Esophagus squamous epithelium (tissue), 5 donors: ENCODE measurements at places on chromosomes 6 and 20.

DNA sequence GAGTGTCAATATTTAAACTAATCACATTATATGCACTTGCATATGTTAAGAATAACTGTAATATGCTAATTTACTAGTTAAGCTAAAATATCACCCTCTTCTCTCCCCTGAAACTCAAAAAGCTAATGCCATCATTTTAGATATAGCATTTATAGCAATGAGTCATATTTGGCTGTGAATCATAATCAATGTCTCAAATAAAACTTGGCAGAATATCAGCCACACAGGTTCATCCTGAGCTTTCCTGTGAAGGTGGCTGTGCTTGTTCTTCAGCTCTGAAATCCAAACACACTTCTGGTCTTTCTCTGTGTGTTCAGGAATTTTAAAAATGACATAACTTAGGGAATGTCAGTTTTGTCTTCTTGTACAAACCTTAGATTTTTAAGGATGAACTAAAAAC lies 12.8 kb upstream of the PNRC1 start:
- DNase-seq, result no peak

- no peak for DNase-seq
These were observed 52.5 kb downstream of the MRAP2 start for GRCh38 chr6:84086056-84086455.

- no peak for DNase-seq
These were observed 101.5 kb upstream of the BACH2 start for GRCh38 chr6:90397929-90398674.

DNA sequence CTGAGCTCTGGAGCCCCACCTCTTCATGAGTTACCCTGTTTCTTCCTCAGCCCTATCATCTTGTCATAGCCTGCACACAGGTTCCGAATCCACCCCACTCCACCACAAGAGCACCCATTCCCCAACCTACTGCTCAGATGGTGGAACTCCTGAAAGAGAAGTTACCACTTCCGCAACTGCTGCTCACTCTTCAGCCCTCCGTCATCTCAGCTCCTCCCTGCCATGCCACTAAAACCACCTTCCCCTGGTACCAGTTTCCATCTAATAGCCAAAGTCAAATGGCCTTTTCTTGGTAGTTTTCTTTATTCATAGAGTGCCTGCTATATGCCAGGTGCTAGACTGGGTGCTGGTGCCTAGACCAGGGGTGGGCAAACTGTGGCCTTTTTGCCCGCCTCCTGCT lies 3.9 kb downstream of the RAB22A start:
- DNase-seq, result no peak

DNA sequence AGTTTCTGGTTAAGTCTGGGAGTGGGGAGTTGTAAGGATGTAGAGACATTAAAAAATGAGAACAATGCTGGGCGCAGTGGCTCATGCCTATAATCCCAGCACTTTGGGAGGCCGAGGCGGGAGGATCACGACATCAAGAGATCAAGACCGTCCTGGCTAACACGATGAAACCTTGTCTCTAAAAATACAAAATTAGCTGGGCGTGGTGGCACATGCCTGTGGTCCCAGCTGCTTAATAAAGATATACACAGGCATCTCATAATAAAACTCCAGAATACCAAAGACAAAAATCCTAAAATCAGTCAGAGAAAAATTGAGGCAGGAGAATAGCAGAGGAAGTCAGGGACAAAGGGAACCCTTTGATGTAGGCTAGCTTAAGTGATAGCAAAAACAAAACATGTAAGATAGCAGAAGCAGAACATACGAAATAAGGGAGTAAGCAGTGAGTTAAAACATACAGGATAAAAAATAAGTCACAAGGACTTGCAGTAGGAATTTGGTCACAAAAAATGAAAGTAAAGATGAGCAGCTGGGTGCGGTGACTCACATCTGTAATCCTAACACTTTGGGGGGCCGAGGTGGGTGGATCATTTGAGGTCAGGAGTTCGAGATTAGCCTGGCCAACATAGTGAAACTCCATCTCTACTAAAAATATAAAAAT lies 23.6 kb downstream of the DDX43 start:
- no peak for DNase-seq
